ENCODE measurements at places on chromosomes 3 and 15. TPM values are rescaled to one million over a fixed set of nuclear protein-coding genes. Genes with fewer than 3 reads are reported as not detected.

GRCh38 chr3:123842711-123843110, 41.4 kb downstream of the MYLK start:
- no peak for DNase-seq

DNA sequence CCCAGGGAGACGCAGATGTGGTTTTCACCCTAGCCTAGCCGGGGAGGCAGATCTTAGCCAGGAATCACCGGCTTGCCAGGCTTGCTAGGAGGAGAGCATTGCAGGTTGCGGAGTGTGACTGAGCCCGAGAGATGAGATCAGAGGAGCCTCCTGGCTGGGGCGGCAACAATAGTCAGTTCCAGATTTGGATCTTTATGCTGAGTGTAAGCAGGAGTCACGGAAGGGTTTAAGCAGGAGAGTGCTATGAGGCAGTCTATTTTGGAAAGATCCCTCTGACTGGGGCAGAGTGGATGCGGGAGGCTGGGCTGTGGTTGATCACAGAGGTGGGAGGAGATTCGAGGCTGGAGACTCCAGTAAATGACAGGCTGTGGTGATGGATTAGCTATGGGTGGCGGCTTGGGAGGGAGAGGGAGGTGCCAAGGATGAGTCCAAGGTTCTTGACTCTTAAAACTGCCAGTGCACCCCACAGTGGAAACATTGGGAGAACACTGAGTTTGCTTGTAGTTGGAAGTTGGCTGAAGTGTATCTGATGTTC, 10.4 kb upstream of the BAHD1 start:
- peak; percentile 32 for DNase-seq

DNA sequence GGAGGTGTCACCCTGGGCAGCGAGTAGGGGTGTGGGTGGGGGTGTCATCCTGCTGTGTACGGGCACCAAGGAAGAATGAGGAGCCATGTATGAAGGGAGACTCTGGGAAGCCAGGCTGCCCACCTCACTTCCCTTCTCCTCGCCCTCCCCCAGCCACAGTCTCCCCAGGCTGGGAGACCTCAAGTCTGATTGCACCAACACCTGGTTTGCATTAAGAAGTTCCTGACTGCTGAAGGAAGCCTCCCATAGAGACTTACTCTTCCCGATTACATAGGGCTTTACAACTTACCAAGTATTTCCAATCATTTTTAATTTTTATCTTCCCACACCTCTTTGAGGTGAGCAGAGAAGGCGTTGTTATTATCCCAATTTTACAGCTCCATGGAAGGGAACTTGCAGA, 29.5 kb upstream of the SMAD3 start:
- DNase-seq, result peak; percentile 58

DNA sequence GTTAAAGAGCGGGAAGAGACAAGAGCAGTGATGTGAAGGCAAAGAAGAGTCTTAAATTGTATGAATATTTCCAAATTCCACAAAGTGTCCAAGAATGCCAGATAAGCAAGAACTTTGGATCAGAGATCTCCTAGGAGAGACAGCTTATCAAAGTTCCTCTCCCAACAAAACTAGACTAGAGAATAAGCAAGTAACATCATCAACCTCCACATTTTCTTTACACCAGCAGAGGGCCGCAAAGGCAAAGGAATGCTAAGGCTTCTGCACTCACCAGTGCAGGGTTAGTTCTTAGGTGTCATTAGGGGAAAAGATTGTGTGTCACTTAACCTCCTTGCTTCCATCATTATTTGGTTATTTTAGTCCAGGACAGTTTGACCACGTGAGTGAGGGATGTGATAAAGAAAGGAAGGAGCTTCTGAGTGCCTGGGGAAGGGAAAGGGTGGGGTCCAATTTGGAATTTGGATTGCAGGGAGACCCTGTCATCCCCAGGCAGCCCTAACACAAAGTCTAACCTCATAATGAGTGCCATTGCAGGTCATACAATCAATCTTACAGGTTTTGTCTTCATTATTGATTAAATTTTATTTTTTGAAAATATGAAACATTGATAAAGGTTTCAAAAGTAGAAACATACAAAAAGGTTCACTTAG, 7.5 kb upstream of the CMTM6 start:
- DNase-seq, result peak; percentile 78

DNA sequence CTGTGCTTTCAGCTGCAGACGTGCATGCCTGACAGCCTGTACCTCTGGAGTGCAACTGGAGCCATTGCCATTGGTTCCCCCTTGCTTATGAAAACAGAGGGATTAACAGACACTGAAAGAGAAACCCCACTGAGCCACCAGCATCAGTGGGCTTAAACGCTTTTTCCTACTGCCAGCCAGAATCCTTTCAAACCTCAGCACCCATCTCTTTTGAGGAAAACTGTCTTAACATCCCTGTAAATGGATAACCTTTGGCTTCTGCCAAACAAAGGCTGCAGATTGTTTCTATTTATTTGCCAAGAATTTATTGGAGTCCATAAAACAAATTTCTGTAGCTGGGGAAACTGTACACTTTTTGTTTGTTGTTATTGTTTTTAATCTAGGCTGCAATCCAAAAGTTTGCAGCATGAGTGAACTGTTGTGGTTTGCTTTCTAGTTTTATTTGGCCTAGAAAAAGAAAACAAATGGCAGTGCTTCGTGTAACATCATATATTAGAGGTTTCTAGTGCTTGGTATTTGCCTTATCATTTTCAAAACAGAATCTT, 369.2 kb upstream of the IL12A start:
- peak; percentile 49 for DNase-seq

GRCh38 chr3:67656614-67657013, 2.2 kb upstream of the SUCLG2 start:
- DNase-seq, result no peak

- no peak for DNase-seq
Measured at GRCh38 chr3:44932986-44933944, 42.7 kb downstream of the ZDHHC3 start.

GRCh38 chr3:112321867-112322652, 10.9 kb upstream of the CD200 start:
- no peak for DNase-seq

- no peak for DNase-seq
Measured at GRCh38 chr3:159277814-159278213, 476.0 kb downstream of the MFSD1 start.

DNA sequence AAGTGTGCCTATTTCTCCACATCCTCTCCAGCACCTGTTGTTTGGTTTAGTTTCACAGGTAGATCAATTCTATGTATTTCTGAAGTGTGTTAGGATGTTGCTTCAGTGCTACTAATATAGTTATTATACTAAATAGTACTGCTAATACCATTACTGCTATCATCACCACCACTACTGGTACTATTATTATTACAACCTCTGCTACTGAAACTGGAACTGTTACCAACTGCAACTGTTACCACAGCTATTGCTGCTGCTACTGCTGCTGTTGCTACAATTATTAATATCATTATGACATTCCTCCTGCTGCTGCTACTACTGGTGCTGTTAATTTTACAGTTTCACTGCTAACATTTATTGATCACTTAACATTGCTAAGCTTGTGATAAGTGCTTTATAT, 8.3 kb upstream of the LMOD3 start:
- DNase-seq, result no peak

- no peak for DNase-seq
Measured at GRCh38 chr15:101501703-101502373, 12.3 kb upstream of the PCSK6 start.

- no peak for DNase-seq
Measured at GRCh38 chr3:127629467-127630403, 750 bp downstream of the PODXL2 start.

DNA sequence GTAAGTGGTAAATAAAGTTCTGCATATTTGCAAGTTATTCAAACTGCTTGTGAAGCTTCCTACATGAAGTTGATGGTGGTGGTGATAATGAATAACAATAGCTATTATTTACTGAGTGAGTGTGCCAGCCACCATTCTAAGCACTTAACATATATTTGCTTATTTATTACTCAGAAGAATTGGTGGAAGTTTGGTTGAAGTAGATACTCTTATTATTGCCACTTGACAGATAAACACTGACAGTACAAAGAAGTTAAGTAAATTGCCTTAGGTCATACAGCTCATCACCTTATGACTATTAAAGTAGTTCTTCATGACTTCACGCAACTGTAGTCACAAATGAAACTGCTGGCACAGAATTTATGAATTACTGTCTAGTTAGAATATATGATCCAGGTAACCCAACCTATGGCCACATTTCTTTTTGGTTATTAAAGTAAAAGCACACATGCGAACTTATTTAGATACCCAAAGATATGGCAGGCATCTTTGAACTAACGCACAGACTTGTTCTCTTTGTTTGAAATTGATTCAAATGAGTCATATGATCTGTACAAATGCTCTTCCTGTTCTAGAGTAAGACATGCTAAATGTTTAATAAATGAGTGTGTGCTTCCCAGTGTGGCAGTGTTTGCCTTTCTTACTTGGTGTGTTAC, 99.8 kb upstream of the NR2F2 start:
- DNase-seq, result peak; percentile 37

DNA sequence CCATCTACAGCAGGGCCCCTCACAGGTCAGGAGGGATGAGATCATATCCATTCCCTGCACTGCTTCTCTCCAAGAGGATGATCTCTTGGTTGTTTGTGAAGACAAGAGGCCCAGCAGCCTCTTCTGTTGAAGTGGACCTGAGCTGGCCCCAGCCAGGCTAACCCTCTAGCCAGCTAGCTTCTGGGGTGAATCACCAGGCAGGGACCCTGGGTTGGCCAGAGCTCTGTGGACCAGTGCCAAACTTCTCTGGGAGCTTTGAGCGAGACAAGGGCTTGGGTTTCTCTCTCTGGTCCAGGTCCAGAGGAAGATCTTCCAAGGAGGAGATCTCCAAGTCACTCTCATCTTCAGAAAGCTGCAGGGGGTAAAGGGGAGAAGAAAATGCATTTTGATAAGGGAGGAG, 52.7 kb downstream of the CLDN18 start:
- peak; percentile 44 for DNase-seq

- DNase-seq, result no peak
Measured at GRCh38 chr3:184728010-184728527, 16.2 kb upstream of the MAGEF1 start.

DNA sequence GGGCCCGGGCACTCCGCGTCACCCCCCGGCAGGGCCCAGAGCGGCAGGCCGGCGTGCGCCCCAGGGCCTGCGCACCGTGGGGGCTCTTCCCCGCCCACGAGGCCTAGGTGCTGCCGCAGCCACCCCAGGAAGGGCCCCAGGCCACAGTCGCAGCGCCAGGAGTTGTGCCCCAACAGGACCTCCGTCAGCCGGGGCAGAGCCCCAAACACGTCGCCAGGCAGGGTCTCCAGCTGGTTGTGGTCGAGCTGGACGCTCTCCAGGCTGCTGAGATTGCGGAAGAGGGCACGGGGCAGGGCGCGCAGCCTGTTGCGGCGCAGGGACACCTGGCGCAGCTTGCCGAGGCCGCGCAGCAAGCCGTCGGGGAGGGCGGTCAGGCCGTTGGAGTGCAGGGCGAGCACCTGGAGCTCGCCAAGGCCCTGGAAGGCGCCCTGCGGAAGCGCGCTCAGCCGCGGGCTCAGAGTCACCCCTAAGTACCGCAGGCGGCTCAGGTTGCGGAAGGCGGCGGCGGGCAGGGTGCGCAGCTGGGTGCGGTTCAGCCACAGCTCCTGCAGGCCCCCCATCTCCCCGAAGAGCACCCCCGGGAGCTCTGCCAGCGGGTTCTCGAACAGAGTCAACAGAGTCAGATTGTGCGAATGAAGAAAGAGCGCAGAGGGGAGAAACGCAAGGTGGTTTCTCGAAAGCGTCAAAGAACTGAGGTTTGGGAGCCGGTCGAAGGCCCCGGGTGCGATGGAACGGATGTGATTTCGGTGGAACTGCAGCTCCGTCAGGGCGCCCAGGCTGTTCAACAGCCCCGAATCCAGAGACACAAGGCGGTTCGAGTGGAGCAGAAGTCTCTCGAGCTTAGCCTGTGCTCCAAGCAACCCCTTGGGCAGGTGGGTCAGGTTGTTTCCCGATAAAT, 2.0 kb downstream of the GP5 start:
- DNase-seq, result peak; percentile 30

The LRRC31 gene
- total RNA-seq, result not detected

The LRTM1 gene
- not detected for total RNA-seq

The FBXO45 gene
- 6.9 TPM for total RNA-seq

The SIDT1 gene
- not detected for total RNA-seq

The PP2D1 gene
- total RNA-seq, result not detected

The SEMA6D gene
- total RNA-seq, result 13.4 TPM
